ENCODE measurements at places on chromosomes 12 and 14. TPM values are rescaled to one million over a fixed set of nuclear protein-coding genes. Genes with fewer than 3 reads are reported as not detected.

GRCh38 chr12:62210422-62210821 lies 49.8 kb upstream of the USP15 start:
- H3K36me3 ChIP-seq: no peaks in the 10 kb centered on the region
- DNase-seq: peak; percentile 60
- no peak overlapping the region for H3K4me3 ChIP-seq
- H3K27me3 ChIP-seq: no peaks in the 10 kb centered on the region
- no peaks in the 10 kb centered on the region for H3K4me1 ChIP-seq
- H3K27ac ChIP-seq: no peak overlapping the region

Gene SLCO1B3
- not detected for total RNA-seq

- peaks cover 52% of the 10 kb centered on the region for H3K4me1 ChIP-seq
- DNase-seq: no peak
- H3K36me3 ChIP-seq: peaks cover 49% of the 10 kb centered on the region
- H3K27me3 ChIP-seq: no peaks in the 10 kb centered on the region
These were observed 19.2 kb upstream of the MLXIP start for GRCh38 chr12:122059203-122059960.

Gene PZP
- total RNA-seq: not detected

DNA sequence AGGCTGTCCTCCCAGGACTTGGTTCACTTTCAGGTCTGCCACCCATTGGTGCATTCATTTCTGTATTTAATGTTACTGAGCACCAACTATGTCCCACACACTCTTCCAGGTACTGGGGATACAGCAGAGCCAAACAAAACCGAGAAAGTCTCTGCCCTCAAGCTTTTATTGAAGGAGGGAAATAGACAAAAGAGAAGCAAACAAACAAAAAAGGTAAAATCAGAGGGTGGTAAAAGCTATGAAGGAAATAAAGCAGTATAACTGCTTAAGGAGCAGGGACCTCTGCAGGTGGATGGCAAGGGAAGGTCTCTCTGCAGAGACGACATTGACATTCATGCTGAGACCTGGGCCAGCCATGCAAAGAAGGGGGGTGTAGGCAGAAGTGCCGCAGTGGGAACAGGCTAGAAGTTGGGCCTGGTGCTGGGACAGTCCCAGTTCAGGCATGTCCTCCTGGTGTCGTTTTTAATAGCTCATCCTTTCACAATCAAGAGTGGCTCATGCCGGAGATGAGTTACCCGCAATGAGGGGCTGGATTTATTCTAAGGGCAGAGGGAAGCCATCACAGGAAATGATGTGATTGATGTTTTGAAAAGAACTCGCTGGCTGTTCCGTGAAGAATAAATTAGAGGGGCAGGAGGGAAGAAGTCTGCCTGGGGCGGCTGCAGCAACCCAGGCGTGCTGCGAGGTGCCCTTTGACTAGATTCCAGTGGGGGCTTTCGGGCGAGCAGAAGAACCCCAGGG lies 72.8 kb downstream of the IRF2BPL start:
- DNase-seq: no peak
- peak overlapping the region; percentile 41 for H3K4me3 ChIP-seq
- H3K27ac ChIP-seq: peak overlapping the region; percentile 96
- peaks cover 50% of the 10 kb centered on the region for H3K4me1 ChIP-seq

GRCh38 chr12:27818401-27818918 lies 38.4 kb upstream of the MANSC4 start:
- DNase-seq: no peak
- peak overlapping the region; percentile 23 for H3K27ac ChIP-seq
- H3K36me3 ChIP-seq: no peaks in the 10 kb centered on the region
- H3K27me3 ChIP-seq: no peaks in the 10 kb centered on the region
- H3K4me3 ChIP-seq: no peak overlapping the region
- peaks cover 14% of the 10 kb centered on the region for H3K4me1 ChIP-seq

GRCh38 chr12:114698566-114699163 lies 14.7 kb upstream of the TBX3 start:
- peaks cover 13% of the 10 kb centered on the region for H3K27me3 ChIP-seq
- H3K36me3 ChIP-seq: no peaks in the 10 kb centered on the region
- no peak overlapping the region for H3K27ac ChIP-seq
- H3K4me3 ChIP-seq: peak overlapping the region; percentile 11

Measured in stomach (tissue), 19 donors.